NCI-H187 treated with DMSO at 0.1 percent for 48 hours (cell line): ENCODE measurements at places on chromosomes 5 and 9.

DNA sequence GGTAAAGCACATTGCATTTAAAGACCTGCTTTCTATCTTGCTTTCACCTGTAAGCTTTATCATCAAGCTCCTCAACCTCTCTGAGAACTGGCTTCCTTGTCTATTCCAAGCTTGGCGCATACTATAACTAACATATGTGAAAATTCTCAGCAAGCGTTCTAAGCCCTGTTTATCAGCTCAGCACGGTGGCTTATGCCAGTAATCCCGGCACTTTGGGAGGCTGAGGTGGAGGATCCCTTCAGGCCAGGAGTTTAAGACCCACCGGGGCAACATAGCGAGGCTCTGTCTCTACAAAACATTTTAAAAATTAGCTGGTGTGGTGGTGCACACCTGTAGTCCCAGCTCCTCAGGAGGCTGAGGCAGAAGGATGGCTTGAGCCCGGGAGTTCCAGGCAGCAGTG is 1.6 kb upstream of the ATP6V0E1 start:
- no peak for DNase-seq

DNA sequence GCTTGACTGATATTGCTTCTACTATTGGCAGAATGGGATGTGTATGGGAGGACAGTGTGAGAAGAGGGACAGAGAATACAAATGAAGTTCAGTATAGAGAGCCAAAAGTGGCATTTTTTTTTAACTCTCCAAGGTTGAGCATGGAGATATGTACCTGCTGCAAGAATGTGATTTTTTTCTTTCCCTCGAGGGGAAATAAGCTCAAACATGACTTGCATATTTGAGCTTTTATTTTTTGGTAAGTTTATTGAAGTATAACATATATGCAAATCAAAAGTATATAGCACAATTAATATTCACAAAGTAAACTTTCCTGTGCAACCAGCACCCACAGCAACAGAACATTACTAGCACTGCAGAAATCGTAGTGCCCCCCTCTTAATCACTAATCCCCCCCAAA is 285.7 kb upstream of the ADRA1B start:
- DNase-seq, result no peak

DNA sequence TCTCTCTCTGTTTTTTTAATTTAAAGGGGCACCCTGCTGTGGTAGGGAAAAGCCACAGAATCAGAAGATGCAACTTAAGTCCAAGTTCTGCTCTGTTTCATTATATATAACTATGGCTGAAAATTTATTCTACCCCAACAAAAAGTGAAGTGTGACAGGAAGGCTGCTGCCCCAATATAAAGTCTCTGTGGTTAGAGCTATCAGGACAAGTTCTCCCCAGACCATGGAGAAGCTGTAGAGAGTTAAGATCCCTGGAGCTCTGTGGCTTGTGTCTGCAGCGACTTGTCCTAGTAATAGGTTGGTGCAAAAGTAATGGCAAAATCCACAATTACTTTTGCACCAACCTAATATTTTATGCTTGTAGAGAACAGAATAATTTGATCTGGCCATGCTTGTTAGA is 250.9 kb downstream of the PSAT1 start:
- DNase-seq, result no peak

DNA sequence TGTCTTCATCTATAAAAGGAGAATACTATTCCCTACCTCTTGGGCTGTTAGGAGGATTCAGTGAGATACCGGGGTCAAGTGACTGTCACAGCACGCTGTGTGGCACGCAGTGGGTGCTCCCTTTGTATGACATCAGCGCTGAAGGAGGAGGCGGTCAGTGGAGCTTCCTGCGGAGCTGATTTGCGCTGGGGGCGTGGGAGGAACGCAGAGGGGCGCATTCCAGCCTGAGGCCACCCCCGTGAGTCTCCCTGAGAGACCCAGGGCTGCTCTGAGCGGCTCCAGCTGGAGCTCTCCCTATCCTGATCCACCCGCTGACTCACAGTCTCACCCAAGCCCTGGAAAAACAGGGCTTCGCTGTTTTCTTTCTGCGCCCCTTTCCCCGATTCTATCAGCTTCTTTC is 24.3 kb upstream of the NEURL1B start:
- DNase-seq, result no peak

DNA sequence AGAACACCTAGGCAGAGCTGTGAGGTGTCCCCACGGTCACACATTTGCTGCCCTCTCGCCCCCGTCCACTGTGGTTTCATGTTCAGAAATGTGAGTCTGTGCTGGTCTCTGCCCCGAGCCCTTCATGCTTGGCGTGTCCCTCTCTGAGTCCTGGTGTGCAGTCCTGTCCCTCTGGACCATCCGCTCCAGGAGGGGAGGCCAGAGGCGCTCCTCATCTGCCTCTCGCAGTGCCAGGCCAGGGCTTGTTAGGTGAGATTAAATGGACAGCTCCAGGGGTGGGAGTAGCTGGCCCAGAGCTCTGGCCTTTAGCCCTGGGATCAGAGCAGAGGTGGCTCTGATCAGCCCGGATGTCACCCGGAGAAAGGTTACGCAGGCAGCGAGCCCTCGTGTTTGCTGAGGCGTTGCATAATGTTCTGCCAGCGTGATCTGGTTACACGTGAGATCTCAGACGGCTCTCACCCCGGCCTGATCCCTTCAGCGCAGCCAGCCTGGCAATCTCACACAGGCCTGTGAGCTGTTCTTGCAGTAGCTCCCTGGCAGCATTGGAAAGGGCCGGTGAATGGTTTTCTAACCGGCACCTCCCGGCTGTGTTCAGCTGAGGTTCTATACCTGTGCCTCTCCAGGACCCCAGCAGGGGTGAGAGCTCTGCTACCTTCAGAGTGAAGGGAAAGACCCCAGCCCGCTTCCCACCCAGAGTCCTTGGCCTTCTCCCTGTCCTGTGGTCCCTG is 24.5 kb downstream of the PTGES2 start:
- DNase-seq, result no peak

- no peak for DNase-seq
Observed at GRCh38 chr5:54411176-54411575, 44.3 kb upstream of the HSPB3 start.

- DNase-seq, result no peak
Observed at GRCh38 chr9:5843794-5844471, 11.0 kb upstream of the ERMP1 start.

- DNase-seq, result no peak
Observed at GRCh38 chr9:121268851-121269641, 1.1 kb downstream of the GSN start.

DNA sequence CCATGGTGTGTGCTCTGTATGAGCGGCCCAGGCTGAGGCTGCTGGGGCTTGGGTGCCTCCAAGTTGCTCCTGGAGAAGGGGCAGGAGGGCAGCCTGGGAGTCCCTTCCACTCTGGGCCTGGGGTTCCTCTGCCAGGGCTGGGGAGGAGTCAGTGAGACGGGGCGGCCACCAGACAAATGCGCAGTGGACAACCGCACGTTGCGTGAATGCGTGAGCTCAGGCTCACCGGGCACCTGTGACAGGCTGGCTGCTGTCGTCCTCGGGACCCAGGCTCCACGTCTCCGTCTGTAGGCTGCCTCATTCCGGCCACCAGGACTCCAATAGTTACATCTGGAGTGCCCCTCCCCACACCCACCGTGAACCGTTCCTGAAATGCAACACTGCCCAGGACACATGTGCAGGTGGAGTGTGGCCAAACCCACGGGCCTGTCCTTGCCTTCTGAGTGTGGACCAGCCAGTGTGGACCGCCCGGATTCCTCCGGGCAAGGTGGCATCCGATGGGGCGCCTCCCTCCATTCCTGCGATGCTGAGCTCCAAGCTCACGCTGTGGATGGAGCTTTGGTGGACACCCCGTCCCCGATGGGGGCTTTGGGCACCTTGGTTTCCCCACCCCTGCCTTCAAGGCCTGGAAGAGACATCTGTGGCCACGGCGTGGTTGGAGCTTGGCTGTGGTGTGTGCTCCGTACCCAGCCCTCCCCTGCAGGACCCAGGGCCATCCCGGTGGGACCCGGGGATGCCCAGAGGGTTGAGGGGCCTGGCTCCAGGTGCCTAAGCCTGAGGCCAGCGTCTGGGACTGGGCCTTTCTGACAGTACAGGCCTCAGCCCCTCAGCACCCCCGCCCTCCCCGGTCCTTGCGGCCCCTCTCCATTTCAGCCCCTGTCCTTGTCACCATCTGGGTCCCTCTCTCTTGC is 34.0 kb upstream of the RXRA start:
- no peak for DNase-seq

DNA sequence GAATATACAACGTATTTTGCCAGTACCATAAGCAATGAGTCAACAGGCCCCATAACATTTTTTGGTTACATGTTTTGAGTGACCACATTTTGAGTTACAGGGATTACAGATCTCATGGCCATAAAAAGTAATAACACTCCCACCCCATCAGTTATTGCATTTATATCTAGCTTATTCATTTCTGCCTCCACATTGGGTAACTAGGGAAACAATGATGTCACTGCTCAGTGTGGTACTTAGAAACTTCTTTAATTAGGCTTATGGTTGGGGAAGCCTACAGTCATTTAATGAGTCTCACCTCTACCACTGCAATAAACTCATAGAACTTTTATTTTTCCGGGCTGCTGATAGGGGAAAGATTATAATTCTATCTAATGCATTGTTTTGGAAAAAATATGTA is 39.9 kb upstream of the SMIM15 start:
- DNase-seq, result no peak

GRCh38 chr5:21152611-21153010 is 1164.6 kb upstream of the CDH18 start:
- DNase-seq, result no peak

GRCh38 chr9:18847576-18848275 is 185.3 kb downstream of the SAXO1 start:
- DNase-seq, result no peak

DNA sequence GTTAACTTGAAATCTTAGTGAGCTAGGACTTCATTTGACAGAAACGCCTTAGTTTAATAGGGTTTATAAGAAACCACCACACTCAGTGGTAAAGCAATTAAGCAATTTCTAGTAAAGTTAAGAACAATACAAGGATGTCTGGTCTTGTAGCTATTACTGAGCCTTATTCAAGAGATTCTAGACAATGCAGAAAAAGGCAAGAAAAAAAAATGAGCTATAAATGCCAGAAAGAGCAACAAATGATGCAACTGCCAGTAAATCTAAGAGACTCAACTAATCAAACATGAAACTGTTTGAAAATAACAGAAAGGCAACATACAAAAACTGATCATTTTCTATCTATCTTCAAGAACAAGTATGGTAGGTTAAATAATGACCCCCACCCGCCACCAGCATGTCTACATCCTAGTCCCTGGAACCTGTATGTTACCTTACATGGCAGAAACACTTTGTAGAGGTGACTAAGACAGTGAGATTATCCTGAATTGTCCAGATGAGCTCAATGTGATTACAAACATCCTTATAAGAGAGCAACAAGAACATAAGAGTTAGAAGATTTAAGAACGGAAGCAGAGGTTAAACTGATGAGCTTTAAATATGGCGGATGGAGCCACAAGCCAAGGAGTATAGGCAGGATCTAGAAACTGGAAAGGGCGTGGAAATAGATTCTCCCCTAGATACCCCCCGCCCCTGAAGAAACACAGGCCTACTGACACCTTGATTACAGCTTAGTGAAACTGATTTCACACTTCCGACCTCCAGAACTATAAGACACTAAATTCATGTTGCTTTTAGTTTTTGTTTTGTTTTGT is 93.0 kb downstream of the SUSD1 start:
- no peak for DNase-seq

GRCh38 chr5:76099756-76100155 is 16.6 kb downstream of the SV2C start:
- DNase-seq, result no peak

DNA sequence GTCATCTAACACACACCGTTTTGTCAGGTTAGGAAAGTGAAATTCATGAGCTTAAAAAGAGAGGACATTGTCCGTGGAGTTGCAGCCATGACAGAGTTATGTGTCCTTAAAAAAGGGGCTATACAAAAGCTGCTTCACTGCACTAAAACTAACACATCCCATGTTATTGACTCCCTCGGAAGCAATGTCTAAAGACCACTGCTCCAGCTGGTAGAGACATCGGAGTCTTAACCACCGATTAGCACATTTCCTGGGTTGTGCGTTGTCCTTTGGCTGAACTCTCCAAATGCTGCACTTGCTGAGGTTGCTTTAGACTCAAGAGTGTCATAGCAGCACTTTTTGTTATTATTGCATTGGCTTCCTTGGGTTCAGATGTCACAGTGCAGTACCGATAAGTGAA is 128.3 kb upstream of the C9orf72 start:
- DNase-seq, result no peak

DNA sequence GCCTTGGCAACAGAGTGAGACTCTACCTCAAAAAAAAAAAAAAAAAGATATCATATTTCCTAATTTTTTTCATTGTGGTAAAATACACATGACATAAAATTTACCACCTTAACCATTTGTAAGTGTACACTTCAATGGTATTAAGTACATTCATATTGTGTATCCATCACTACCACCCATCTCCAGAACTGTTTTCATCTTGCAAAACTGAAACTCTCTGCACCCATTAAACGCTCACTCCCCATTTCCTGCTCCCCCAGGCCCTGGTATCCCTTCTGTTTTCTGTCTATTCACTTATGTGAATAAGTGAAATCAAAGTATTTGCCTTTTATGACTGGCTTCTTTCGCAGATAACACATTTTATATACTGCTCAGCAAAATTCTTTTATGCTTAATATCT is 12.8 kb downstream of the LRRC8A start:
- no peak for DNase-seq

GRCh38 chr5:104751969-104752368 is 1189.4 kb upstream of the NUDT12 start:
- no peak for DNase-seq

- DNase-seq, result no peak
Observed at GRCh38 chr5:127447827-127448226, 69.6 kb upstream of the PRRC1 start.

DNA sequence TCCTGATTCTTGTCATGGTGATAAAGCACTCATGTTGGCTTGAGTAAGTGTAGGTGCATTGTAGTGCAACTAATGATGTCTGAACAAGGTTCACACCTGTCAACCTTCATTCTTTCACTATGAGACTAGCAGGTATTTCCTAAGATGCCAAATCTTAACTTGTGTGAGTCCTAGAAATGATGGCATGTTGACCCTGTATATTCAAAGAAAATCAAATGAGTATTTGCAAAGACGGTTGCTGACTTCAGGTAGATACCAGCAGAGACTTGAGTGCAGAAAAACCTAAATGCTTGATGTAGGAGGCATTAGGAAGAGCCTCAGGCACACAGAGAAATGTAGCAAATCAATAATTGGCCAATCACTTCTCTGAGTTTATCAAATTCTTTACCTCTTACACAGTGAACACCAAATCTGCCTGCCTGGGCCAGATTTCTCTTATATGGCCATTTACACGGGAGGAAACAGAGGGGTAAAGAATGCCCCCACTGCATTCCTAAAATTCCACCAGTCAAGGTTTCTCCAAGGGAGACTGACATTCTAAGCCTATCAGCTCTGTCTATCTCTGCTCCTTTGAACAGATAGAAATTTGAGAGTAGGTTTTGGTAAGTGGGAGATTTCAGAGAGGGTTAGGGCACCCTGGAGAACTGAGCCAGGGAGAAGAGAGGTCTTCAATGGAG is 488.6 kb upstream of the WWC1 start:
- DNase-seq, result no peak

GRCh38 chr9:42386477-42386876 is 203.0 kb downstream of the SPATA31A6 start:
- DNase-seq, result no peak

GRCh38 chr9:132745756-132746709 is 75.8 kb downstream of the GTF3C4 start:
- DNase-seq, result no peak
